HepG2 (cell line): ENCODE measurements at places on chromosomes 7 and 10. TPM values are rescaled to one million over a fixed set of nuclear protein-coding genes. Genes with fewer than 3 reads are reported as not detected.

Gene PNLIP
- polyA plus RNA-seq, result not detected in 2 replicates

- DNase-seq, result peak; percentile 31
These were observed 266.4 kb upstream of the LYZL1 start for GRCh38 chr10:29022513-29022912.

DNA sequence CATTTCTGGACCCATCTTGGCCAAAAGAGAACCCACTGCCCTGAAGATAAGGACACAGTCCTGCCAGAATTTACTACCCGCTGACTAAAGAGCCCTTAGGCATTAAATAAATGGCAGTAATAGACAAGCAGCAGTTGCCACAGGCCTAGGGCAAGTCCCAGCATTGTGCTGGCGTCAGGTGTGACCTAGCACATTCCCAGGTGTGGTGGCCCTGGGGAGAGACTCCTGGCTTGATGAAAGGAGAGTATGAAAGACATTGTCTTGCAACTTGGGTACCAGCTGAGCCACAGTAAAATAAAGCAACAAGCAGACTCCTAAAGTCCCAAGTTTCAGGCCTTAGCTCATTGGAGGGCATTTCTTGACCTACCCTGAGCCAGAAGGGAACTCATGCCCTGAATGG, 715.7 kb upstream of the SORCS1 start:
- DNase-seq, result no peak

Gene CABCOCO1
- not detected in 2 replicates for polyA plus RNA-seq

- no peak for DNase-seq
These were observed 125.6 kb downstream of the NT5C2 start for GRCh38 chr10:103067484-103067883.

DNA sequence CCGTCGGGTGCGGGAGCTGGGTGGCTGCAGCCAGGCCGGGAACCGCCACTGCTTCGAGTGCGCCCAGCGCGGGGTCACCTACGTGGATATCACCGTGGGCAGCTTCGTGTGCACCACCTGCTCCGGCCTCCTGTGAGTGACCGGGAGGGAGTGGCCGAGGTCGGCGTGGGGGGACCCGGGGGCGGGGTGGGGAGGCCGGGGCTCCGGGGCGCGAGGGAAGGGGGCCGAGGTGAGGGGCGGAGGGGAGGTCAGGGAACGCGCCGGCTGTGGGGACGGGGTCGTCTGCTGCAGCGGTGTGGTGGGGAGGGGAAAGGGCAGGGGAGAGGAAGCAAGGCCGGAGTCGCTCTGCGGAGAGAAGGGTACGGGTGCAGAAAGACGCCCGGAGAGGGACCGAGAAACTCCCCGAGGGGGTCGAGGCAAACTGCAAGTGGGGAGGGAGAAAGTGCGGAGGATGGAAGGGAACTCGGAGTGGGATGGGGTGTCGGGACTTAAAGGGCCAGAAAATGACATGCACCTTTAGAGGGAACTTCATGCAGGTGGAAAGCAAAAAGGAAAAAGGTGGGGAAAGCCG, 518 bp downstream of the AGFG2 start:
- DNase-seq, result no peak

DNA sequence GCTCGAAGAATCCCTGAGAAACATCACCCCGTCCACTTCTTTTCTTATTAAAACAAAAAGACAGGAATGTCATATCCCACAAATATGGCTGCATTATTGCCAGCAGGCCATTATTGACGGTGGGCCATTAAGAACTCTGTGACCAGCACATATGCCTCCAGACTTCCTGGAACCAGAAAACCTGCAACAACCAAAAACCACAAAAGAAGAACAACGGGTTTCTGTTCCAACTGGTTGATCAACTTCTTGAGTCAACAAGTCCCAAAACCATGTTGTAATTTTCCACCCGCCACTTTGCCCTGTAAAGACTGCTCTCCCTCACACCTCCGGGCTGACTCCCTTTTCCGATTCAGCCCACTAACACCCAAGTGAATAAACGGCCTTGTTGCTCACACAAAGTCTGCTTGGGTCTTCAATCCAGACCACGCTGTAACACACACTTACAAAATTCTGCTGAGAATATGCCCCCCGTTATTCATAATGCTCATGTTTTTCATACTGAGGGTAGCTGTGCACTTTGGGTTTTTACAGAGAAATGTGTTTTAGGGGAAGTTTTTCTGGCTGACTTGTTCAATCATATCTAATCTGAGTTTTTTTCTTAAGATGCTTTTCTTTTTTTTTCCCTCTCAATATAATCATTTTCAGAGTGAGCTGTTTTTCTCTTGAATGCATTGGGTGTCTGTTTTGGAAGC, 20.7 kb downstream of the ZNF107 start:
- DNase-seq, result peak; percentile 79

Gene ANKRD1
- polyA plus RNA-seq, result 30.2 and 41.8 TPM in 2 replicates

Gene APBB1IP
- polyA plus RNA-seq, result 0.08 TPM in 1 of 2 replicates, not detected in the other

- no peak for DNase-seq
These were observed 886.1 kb upstream of the SORCS1 start for GRCh38 chr10:108050626-108051025.

Gene ZNF727
- not detected in 2 replicates for polyA plus RNA-seq

Gene NPC1L1
- 14.5 and 26.6 TPM in 2 replicates for polyA plus RNA-seq

DNA sequence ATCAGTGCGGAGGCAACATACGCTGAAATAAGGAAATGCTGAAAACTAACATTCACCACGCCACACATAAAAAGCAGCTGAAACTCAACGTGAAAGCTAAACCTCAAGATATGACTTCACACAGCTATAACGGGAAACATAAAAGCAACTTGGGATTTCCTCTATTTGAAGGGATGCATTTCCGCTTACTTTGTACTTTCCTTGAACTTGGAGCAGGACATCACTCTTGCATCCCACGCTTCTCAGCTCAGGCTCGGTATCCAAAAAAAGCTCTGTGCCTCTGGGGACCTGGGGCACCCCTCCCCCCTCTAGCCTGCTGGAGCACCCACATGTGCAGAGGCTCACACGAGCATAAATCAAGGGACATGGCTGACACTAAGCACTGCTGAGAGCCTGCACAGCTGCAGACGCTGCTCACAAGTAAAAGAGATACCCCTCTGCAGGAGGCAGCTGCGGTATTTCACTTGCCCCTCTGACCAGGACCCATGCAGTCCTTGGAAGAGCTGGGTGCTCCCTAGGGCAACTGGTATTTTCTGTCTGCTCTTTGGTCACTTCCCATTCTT, 34.2 kb downstream of the PARD3 start:
- no peak for DNase-seq

GRCh38 chr7:3204526-3204925, 96.5 kb upstream of the SDK1 start:
- no peak for DNase-seq

Gene METTL27
- 3.0 and 3.6 TPM in 2 replicates for polyA plus RNA-seq

DNA sequence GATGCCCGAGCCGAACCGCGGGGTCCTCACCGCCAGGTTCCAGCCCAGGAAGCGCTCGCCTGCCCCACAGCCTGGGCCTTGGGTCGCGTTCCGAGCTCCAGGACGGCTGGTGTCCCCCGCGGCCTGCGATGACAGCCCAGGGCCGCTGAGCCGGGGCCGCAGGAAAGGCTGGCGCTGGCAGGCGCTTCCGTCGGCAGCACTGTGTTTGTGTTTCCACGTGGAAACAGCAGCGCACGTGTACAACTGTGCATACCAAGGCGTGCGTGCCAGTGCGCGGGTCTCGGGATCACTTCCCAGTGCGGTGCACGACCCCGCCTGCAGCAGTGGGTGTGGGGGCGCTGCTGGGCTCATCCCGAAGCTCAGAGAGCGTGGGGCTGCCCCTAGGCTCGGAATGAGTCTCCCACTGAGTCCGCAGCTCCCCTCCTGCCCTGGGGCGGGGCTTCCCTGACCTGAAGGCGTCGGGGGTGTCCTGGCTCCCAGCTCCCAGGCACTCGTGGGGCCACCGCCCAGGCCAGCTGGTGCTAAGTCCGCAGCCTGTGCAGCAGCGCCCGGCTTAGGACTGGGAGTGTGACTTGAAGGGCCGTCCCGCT, 17.2 kb downstream of the AP5Z1 start:
- no peak for DNase-seq

- DNase-seq, result no peak
These were observed 45.3 kb upstream of the RAPGEF5 start for GRCh38 chr7:22402250-22402649.

- DNase-seq, result no peak
These were observed 134.8 kb upstream of the NAMPT start for GRCh38 chr7:106419455-106420182.

GRCh38 chr7:51226063-51226755, 90.4 kb downstream of the COBL start:
- DNase-seq, result no peak

DNA sequence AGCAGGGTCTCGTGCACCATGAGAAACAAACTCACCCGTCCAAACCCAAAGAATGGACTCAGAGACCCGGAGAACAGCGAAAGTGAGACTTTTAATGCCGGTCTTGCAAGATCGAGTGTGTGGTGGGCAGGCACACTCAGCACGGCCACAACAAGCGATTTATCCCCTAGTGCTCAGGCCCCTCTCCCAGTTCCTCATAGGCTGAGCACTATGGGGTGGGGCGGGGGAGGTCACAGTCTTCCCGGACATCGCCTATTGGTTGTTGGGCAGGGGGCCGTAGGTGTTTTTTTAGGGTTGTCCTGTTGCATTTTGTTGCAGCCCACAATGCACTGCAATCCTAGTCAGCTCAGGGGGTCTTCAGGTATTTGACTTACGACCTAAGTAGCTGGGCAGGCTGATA, 608.3 kb upstream of the FOXK1 start:
- no peak for DNase-seq

Gene DNTT
- not detected in 2 replicates for polyA plus RNA-seq

DNA sequence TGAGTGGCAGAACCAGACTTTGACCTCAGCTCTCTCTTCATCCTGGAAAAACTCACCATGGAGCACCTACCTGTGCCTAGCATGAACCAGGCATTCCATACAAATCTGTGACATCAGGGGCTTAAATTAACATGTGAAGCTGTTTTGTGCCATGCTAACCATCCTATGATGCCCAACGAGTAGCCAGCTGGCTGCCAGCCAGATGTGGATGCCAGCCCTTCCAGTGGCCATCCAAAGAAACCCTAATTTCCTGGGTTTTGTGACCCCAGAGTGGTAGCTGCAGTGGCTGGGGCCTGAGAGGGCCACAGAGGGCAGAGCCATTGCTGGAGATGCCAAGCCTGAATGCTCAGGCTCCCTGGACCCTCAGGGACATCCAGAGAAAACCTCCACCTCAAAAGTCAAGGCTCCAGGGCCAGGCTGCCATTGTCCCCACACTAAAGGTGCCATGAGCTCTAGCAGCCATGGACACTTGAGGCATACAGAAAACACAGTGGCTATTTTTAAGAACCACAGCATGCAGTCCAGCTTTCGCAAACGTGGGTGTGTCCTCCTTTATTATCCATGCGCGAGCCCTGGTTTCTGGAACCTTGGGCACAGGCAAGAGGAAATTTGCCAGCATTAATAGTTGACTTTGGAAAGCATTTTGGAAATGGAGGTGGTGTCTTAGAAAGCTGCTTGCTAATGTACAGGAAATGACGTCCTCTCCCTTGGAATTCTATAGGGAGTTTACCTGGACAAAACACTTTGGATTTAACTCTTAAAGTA, 6.0 kb downstream of the CPXM2 start:
- DNase-seq, result no peak

- no peak for DNase-seq
These were observed 22.8 kb downstream of the VPS26A start for GRCh38 chr10:69146759-69147158.

GRCh38 chr7:90818341-90818740, 222.2 kb downstream of the CDK14 start:
- no peak for DNase-seq

- DNase-seq, result no peak
These were observed 77.4 kb downstream of the CUL2 start for GRCh38 chr10:35012781-35013180.

Gene NKX1-2
- not detected in 2 replicates for polyA plus RNA-seq

- DNase-seq, result no peak
These were observed 356.8 kb downstream of the CCSER2 start for GRCh38 chr10:84685047-84685660.

Gene NPS
- polyA plus RNA-seq, result not detected in 2 replicates

- no peak for DNase-seq
These were observed 490 bp downstream of the TNS3 start for GRCh38 chr7:47581438-47581803.

- DNase-seq, result peak; percentile 33
These were observed 3.8 kb upstream of the ANTXRL start for GRCh38 chr10:46282842-46283574.

- DNase-seq, result peak; percentile 30
These were observed 58.0 kb upstream of the STRIP2 start for GRCh38 chr7:129376076-129376777.

GRCh38 chr10:113273181-113274163, 279.4 kb upstream of the HABP2 start:
- no peak for DNase-seq

GRCh38 chr7:139753693-139754111, 24.1 kb downstream of the HIPK2 start:
- no peak for DNase-seq

Gene FAM180A
- not detected in 2 replicates for polyA plus RNA-seq

- DNase-seq, result no peak
These were observed 18.2 kb upstream of the ZNF467 start for GRCh38 chr7:149791411-149792219.

- no peak for DNase-seq
These were observed 1.5 kb downstream of the SUN1 start for GRCh38 chr7:833601-834258.

DNA sequence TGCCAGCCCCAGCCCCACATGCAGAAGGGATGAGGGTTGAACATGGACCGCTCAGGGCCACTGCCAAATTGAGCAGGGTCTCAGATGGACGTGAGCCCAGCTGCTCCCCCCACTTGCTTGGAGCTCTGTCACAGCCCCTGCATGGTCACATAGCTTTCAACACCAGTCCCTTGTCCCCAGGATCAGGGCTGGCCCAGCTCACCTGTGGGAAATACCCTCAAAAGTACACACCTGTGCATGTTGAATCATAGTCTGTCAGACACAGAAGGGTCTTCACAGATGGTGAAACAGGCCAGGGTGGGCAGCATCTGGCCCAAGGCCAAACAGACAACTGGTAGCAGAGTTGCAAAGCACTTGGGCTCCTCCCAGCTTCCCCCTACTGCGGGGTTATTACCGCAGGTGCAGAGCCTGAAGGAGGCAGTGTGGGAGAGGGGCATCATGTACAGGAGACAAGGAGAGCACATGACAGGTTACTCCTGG, 77.6 kb upstream of the UNC5B start:
- no peak for DNase-seq

Gene ZNF775
- 3.2 and 3.8 TPM in 2 replicates for polyA plus RNA-seq

GRCh38 chr7:27142580-27143022, 880 bp downstream of the HOXA5 start:
- no peak for DNase-seq

Gene TLL2
- 0.01 TPM in 1 of 2 replicates, not detected in the other for polyA plus RNA-seq

Gene DNA2
- polyA plus RNA-seq, result 3.3 and 4.8 TPM in 2 replicates
